ENCODE measurements at places on chromosomes 1 and 21.
A peak's percentile ranks its signal among the peaks of the same experiment; 100 is the strongest.

GRCh38 chr1:36124404-36125128, 456 bp downstream of the COL8A2 start:
- DNase-seq, result no peak

DNA sequence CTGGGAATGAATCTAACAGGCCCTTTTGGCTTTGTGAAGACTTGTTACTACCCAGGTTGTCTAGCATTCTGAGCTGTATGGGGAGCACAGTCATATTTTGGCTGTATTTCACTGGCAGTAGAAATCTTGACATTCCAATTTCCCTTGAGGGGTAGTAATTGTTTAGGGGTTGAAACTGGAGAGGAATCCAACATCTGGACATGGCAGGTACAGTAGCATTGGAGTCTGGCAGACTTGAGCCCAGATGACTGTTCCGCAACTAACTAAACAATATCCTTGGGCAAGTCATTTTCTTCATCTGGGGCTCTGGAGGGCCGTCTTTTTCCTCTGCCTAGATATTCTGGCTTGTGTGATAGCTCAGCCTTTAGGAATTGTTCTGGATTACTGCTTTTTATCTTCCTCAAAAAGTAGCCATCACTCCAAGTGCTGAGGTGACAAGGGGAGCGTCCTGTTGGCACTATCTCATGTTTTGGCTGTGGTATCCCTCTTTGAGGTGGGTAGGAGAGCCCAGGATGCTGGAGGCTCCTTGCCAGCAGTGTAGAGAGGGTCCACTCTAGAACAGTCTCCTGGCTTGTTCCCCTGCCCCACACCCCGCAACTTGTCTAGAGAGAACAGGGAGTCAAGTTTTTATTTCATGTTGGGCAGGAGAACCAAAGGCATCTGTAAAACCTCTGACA, 22.7 kb upstream of the NBL1 start:
- no peak for DNase-seq

GRCh38 chr21:42414928-42415769, 11.4 kb downstream of the UBASH3A start:
- DNase-seq, result peak; percentile 93

- DNase-seq, result no peak
These were observed 1186.6 kb downstream of the MRPL39 start for GRCh38 chr21:24420689-24421088.

GRCh38 chr1:90206260-90206659, 211.3 kb downstream of the ZNF326 start:
- DNase-seq, result no peak

Data from activated naive CD8-positive, alpha-beta T cell treated with anti-CD3 and anti-CD28 coated beads, Interleukin-2, amount 50 U/mL, for 24 hours (primary cell).